ENCODE measurements at places on chromosomes 12 and 14.

- no peak for DNase-seq
Observed at GRCh38 chr12:10135126-10135525, 5.1 kb upstream of the CLEC7A start.

GRCh38 chr12:73465106-73465505 is 1072.5 kb upstream of the ATXN7L3B start:
- DNase-seq, result no peak

DNA sequence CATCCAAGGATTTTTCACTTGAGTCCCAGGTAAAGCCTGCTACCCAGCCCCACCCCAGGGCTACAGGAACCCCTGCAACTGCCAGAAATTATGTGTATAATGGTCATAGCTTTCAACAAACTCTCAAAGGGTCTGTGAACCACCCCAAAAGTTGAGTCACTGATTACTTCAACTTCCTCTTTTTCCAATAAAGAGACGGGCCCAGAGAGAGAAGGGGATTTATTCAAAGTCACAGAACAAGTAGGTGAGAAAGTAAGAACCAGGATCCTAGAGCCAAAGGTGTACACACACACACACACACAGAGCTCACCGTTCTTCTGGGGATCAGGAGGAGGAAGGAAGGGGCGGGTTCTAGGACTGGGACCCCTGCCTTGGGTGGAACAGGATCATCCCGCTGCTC is 4.8 kb upstream of the ITPK1 start:
- no peak for DNase-seq

GRCh38 chr14:21191809-21192446 is 36.1 kb upstream of the OR5AU1 start:
- DNase-seq, result peak; percentile 79

DNA sequence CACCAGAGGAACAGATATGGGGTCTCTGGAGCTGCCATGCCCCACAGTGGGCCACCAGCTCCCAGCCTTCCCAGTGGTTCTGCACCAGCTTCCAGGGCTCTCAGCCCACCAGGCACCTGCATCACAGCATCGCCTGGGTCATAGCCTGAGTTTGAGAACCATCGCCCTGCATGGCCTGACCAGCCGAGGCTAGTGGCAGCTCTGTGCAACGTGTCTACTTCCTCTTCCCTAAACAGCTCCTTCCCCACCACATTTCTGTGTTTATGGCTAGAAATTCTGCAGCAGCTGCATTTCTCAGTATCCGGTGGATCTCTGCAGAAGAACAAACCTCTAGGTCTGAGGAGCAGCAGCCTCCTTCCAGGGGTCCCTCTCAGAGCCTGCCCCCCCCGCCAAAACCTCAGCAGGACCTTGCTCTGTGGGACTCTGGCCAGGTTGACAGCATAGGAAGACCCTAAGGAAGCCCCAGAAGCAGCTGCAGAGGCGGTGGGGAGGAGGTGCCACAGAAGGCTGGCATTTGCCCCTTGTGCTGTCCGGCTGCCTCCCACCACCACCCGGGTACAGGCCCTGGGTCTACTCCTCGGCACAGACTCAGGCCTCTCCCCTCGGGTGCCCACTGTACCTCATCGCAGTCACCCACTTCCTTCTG is 47.7 kb downstream of the PSMA6 start:
- no peak for DNase-seq

DNA sequence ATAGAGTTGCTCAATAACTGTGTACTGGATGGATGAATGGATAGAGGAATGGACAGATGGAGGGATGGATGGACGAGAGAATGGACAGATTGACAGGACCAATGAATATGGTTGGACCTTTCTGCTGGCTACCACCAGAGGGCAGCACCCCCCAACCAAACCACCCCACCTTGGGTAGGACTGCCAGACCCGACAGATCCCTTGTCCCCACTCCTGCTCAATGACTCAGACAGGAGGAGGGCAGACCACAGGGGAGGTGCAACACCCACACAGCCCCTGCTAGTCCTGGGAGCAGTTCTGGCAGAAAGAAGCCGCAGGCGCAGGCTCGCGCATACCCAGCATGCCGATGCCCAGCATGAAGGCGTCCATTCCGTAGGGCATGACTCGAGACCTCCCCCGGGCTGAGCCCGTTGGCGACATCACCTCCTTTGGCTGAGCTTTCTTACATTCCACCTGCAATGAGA is 12.4 kb downstream of the MSI1 start:
- peak; percentile 92 for DNase-seq

DNA sequence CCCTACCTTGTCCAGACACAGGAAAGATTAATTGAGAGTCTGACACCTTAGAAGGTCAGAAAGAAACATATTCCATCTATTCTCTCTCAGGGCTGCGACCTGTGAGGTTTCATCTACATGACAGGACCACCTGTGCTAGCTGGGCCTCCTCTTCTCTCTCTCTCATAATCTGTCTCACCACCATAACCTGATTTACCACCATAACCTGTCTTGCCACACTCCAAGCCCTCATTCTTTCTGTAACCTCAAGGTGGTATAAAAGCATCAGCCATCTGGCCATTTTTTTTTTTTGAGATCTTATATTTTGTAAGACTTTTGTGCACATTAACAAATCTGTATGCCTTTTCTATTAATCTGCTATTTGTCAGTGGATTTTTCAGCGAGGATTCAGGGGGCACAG is 75.5 kb downstream of the ACADS start:
- no peak for DNase-seq

GRCh38 chr14:71071042-71071441 is 163.8 kb downstream of the PCNX1 start:
- no peak for DNase-seq
